ENCODE measurements at places on chromosomes 16 and 17.

DNA sequence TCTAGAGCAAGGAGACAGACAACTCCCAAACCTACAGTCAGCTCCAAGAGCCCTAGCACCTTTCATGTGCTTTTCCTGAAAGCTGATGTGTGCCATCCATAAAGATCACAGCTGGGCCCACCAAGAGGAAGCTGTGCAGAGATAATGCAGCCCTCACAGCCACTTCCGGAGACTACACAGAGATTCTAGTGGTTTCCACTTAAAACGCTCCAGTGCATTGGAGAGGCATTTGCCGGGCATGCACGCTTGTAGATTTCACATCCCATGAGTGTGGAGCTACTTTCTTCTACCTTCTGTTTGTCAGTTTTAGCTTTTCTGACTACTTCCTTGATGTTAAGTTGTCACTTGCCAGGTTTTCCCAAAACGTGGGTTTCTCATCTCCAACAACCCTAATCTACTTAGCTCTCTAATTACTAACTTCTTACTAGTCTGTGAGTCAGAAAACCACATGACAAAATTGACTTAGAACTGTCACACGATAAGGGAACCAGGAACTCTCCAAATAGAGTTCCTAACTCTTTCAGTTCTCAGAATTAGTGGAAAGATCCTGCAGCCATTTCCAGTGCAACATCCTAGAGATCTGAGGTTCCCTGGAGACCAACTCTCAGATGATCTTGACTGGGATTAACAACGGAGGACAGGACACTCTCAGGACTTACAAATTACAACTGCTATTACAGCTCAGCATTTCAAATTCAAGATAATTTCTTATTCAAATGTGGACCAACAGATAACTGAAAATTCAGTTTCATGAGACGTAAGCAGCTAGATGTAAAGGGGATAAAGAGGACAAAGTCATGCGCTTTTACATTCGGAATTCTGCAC lies 28.6 kb downstream of the PMP22 start:
- no peak for DNase-seq

- DNase-seq = no peak
Observed at GRCh38 chr17:51118330-51119195, 2.1 kb downstream of the SPAG9 start.

DNA sequence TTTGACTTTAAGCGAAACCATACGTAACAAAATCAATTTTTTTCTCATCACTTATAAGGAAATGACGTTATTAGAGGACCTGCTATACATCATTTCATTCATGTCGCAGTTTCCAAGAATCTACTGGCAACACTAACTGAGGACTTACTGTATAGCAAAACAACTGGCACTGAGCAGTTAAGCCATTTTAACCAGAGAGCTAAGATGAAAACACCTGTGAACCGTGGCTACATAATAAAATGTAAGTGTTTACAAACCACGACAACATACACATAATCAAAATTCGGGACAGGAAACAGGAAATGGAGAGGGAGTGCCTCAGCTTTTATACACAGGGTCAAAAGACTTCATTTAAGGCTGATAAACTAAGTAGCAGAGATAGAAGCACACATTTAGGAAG lies 29.5 kb downstream of the METTL16 start:
- DNase-seq = no peak

DNA sequence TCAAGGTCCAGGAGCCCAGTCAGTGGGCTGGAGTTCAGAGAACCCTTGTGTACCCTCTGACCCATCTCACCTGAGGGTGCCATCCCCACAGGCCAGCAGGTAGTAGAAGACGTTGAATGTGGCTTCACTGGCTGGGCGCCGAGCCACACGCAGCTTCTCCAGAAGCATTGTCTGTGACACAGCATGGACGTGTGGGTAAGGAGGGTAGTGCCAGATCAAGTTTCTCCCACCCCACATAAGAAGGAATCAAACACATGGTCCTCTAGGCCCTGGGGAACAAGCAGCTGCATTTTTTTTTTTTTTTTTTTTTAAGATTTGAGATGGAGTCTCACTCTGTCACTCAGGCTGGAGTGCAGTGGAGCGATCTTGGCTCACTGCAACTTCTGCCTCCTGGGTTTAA lies 60.9 kb downstream of the MYO18A start:
- DNase-seq = no peak

- DNase-seq = no peak
Observed at GRCh38 chr17:72665852-72666851, 426.3 kb downstream of the SLC39A11 start.

DNA sequence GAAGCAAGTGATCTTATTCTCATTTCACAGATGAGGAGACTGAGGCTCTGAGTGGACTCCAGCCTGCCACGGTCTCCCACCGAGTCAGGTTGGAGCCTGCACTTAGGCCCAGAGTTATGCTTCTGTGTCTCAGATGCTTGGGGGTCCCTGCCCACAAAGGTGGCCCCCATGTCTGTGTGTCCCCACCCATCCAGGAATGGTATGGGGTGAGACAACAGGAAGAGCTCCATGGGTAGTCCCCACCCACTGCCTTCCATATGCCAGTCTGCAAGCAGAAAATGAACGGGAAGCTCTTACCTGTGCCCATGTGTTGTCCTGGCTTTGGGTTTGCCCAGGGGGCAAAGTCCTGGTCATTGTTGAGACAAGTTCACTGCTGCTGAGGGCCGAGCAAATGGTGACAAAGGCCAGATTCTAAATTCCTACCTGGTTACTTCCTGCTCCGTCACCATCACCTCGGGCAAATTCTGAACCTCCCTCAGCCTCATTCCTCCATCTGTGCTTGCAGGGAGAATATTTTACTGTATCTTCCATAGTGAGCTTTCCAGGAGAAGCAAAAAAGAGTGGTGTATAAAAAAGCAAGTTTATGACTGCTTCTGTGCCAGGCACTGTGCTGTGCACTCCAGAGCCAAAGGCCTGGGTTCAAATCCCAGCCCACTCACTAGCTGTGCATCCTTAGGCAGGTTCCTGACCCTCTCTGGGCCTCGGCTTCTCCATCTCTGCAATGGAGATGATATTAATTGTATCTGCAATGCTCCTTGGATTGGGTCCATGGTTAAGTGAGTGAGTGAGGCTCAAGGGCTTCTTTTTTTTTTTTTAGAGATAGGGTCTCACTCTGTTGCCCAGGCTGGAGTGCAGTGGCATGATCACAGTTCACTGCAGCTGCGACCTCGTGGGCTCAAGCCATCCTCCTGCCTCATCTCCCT lies 9.3 kb downstream of the IL4R start:
- DNase-seq = no peak

DNA sequence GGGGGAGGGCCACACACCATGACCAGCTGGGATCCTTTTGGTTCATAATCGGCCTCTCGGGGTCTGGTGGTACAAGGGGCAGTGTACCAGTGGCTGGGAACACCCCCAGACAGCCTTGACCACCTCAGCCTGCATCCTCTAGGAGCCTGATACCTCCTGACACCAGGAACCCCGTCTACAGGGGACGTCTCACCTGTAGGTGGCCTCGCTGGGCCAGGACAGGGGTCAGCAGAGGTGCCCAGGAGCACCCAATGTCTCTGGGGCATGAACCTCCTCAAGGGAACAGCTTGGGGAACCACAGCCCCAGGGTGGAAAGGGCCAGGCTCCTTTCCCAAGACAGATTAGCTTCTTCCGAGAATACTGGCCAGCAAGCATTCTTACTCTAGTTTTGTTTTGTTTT lies 2.5 kb upstream of the METRNL start:
- DNase-seq = no peak

GRCh38 chr17:16926061-16926511 lies 45.8 kb downstream of the TNFRSF13B start:
- DNase-seq = no peak

DNA sequence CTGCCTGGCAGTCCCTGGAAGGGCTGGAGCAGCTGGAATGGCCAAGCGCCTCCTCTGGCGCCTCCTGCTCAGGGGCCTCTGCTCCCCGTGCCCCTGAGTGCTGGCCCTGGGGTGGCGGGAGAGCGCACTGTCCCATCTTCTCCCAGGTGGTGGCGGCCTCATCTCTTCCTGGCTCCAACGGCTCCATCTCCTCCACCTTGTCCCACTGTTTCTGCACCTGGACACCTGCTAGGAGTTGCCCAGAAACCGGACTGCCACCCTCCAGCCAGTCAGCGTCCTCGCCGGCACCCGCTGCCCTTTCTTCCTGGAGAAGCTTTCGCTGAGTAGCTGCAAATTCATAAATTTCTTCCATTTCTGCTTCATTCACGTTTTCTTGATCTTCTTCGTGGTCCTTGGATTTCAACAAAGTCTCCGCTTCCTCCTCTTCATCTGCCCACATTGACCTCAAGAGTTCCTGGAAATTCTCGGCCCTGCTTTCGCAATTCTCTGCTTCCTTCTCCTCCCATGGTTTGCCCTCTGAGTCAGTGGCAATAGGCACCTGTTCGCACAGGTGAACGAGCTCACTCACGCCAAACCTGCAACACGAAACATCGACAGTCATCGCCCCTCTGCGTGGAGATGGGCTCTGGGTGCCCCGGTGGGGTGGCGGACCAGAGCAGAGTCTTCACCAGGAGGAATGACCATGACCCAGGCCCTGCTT lies 13.7 kb upstream of the NLRC3 start:
- no peak for DNase-seq

- DNase-seq = no peak
Observed at GRCh38 chr17:70366386-70366785, 197.1 kb downstream of the KCNJ2 start.

DNA sequence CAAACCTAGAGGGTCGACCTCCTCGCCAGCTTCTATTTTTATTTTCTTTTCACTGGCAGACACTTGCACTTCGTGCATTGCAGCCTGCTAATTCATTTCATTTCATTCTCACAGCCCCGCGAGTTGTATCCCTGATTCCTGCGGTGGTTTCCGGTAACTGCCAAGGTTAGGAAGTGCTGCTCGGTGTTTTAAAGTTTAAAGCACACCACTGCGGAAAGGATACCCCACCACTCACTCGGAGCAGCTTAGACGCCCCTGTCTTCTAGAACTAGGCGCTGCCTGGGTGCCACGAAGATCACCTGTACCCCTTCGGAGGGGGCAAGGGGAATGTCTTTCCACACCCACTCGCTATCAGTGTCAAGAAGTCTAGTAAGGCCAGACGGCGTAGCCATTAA lies 509 bp downstream of the CNEP1R1 start:
- no peak for DNase-seq

GRCh38 chr17:46979147-46979863 lies at the start of gene RPRML:
TSS of gene RPRML (minus strand) at chr17:46979253. CDS start at chr17:46979007, 246 bp downstream.
- DNase-seq = no peak

DNA sequence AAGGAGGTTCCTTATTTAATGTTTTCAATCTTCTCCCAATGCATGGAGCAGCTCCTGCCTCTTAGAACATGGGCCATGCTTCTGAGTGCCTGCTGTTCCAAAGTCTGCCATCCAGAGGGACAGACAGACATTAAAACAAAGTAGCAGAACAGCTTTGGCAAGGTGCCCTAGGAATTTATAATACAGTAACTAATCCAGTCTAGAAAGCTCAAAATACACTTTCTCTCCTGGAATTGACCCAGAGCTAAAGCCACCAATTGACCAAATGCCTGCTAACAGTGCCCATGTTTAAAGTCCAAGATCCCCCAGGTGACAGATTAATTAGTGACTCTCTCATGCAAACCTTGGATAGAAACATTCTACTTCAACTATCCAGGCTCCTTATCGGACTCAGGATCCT lies 11.1 kb upstream of the CHRNE start:
- no peak for DNase-seq

- no peak for DNase-seq
Observed at GRCh38 chr16:68453816-68454215, 5.5 kb upstream of the SMPD3 start.

DNA sequence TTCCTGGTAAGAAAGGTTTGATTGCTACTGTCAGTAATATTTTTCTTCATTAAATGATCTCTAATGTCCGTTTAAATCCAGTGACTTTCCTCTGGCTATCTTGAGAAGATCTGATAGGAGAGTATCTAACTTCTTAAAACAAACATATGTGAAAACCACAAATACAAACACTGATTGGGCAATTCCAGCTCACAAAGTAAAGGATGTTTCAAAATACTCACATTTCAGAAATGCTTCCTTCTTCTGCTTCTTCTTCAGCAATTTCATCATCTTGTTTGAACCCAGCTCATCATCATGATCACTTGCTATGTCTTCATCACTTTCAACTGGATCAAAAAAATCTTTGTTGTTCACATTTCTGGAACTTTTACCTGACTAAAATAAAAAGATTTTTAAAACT lies 64.3 kb upstream of the RBL2 start:
- no peak for DNase-seq

- no peak for DNase-seq
Observed at GRCh38 chr17:1251866-1252608, 18.2 kb upstream of the BHLHA9 start.

GRCh38 chr17:60314423-60314822 lies 77.5 kb downstream of the USP32 start:
- no peak for DNase-seq

DNA sequence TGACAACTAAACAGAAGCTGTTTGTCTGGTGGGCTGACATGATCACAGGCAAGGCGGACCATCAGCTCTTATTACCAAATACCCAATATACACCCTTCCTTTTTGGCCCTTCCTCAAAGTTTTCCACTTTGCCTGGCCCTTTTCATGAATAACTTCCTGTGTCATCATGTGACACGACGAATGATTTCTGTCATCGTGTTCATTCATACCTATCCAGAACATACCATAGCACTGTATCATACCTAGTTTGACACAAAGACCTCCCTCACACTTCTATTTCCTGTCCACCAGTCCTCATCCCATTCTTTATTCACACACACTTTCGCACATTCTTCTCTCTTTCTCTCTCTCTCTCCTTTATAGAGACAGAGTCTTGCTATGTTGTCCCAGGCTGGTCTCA lies 131.8 kb downstream of the STX8 start:
- no peak for DNase-seq

DNA sequence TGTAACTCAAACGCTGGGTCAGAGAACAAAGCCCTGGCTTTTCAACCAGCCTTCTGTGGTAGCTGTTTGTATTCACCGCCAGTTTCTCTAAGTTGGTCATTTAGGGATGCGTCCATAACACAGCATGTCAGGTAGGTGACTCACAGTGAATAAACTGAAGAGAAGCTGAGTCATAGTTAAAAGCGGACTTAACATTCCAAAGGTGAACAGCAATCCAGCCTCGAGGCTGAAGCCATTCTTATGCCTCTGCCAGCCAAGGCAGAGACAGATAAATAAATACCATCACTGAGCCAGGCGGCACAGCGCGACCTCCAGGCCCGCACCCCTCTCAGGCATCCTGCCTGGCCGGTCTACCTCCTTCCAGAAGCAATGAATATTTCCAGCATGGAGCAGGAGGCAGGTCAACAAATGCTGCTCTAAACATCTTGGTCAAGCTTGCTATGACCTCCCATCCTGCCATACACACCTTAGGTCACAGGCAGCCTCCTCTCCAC lies 12.4 kb upstream of the CACNG4 start:
- DNase-seq = no peak

- DNase-seq = no peak
Observed at GRCh38 chr17:83137523-83137922, 58.1 kb downstream of the METRNL start.

DNA sequence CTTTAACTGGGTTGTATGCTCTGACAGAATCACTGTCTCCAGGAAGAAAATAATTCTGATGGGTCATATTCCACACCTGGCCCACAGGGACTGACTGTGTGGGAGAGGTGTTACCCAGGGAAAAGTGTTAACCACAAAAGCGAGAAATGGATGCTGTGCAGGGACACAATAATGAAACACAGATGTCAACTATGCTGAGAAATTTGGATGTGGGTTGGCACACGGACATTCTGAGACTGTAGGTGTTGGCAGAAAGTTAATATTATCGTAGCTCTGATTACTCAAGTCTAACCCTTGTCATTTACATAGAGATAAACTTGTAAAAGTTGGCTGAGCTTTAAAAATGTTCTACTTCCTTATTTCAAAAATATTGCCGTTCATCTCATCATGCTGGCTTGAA lies 19.6 kb downstream of the TMC5 start:
- no peak for DNase-seq

GRCh38 chr17:45651145-45651709 lies 132.9 kb upstream of the CRHR1 start:
- no peak for DNase-seq

Data from activated CD4-positive, CD25-positive, alpha-beta regulatory T cell treated with anti-CD3 and anti-CD28 coated beads, Interleukin-2, amount 50 U/mL, for 16 hours (primary cell).